ENCODE measurements at places on chromosomes 2 and 18. TPM values are rescaled to one million over a fixed set of nuclear protein-coding genes. Genes with fewer than 3 reads are reported as not detected.

PPP1R1C gene
- 1.9 TPM for total RNA-seq

GRCh38 chr2:69217333-69218080 lies 169.5 kb downstream of the GFPT1 start:
- no peak for DNase-seq

DNA sequence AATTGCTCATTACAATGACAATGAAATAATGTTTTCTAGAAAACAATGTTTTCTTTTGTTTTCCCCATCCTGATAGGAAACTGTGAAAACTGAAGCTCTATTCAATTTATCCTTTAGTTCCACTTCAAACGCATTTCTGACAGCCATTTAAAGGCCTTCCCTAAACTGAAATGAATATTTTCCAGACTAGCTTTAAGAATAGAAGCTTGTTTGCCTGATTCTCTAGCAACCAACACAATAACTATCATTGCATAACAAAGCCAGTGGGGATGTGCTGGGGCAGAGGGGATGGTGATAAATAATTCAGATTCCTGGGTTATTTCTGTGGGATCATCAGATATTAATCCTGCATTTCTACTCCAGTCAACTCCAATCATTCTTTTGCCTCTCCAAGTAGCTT lies 427.1 kb downstream of the RND3 start:
- peak; percentile 32 for DNase-seq

- DNase-seq: peak; percentile 93
Observed at GRCh38 chr18:76565238-76566173, 70.5 kb upstream of the ZNF516 start.

Measured in renal cortical epithelial cell (primary cell).